ENCODE measurements at places on chromosomes 12 and 14.

DNA sequence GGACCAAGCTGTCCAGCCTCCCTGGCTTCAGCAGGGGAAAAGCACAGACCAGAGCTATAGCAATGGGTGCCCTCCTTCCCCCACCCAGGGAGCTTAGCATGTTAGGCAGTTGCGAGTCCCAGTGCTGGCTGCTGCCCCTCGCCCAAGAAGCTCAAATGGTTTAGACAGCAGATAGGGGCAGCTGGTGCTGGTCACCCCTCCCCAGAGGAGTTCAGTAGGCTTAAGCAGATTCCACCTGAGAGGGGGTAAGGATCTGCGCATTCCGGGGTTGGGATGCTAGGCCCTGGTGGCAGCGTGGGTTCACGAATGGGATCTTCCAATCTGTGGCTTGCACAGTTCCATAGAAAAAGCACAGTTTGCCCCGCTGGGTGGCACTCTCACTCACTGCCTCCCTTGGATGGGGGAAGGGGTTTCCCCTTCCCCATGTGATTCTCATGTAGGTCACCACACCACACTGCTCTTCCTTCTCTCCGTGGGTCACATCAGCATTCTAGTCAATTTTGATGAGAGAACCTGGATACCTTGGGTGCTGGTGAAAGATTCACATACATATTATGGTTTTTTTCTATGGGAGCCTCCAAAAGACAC is 665.6 kb downstream of the C12orf50 start:
- DNase-seq, result no peak

DNA sequence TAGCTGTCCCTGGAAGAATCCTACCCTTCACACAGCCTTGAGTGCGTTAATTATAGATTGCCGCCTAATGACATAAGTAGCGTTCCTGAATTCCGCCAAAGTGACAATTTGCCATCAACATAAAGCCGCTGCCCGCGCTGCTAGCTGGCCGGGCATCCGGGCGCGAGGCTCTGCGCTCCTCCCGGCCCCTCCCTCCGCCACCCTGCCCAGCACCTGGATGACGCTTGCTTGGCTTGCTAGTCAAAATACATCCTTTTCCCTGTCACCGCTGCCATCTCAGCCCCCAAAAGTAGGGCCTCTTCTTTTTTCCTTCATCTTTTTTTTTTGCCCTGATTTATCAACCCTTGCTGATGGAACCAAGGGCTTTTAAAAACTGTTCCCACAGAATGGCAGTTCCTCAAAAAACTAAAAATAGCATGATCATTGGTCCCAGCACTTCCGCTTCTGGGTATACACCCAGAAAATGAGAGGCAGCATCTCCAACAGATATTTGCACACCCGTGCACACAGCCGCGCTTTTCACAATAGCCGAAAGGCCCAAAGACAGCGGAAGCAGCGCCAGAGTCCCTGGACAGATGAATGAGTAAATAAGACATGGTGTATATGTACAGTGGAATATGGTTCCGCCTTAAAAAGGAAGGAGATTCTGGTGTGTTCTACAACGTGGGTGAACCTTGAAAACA is 235.2 kb downstream of the BCL11B start:
- DNase-seq, result no peak

DNA sequence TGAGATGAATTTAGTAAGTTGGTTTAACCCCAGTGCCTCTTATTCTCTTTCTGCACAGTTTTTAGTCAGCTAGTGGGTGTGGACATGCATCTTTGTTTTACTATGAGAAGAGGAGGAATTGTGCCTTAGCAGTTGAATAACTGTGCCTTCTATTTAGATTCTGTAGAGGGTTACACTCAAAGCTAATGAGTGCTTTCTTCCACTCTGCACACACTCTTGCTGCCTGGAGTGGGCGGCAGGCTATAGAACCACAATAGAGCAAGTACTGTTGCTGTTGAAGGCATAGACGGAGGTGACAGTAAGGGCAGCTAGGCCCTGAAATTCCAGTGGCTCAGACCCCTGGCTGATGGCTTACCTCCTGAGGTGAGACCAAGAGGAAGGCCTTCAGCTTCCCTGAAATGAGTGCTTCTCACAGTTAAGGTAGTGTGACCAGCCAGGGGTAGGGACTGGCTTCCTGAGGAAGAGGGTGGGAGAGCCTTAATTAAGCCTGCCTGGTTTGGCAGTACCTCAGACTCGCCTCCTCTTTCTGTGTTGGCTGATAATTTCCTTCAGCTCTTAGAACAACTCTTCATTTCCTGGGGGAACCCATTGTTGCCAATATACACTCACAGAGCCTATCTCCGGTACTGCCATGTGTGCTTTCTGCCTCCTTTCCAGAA is 24.7 kb downstream of the SUSD6 start:
- DNase-seq, result peak; percentile 31

GRCh38 chr12:132491761-132492378 is 1.9 kb downstream of the FBRSL1 start:
- no peak for DNase-seq

DNA sequence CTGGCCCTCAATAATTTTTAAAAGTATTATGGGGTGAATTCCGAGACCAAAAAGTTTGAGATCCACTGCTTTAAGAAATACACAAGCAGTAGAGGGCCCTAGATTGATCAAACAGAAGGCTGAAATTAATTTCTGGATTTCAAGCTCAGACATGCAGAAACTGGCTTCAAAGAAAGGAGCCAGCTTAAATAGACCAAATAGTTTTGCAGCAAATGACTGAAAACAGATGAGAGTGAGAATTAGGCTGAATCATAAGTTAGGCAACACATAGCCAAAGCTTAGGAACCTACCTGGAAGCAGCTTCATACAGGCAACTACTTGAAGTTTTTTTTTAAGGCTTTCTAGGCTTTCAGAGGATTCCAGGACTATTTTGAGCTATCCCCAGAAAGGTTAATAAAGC is 12.4 kb downstream of the ATF7 start:
- DNase-seq, result no peak

DNA sequence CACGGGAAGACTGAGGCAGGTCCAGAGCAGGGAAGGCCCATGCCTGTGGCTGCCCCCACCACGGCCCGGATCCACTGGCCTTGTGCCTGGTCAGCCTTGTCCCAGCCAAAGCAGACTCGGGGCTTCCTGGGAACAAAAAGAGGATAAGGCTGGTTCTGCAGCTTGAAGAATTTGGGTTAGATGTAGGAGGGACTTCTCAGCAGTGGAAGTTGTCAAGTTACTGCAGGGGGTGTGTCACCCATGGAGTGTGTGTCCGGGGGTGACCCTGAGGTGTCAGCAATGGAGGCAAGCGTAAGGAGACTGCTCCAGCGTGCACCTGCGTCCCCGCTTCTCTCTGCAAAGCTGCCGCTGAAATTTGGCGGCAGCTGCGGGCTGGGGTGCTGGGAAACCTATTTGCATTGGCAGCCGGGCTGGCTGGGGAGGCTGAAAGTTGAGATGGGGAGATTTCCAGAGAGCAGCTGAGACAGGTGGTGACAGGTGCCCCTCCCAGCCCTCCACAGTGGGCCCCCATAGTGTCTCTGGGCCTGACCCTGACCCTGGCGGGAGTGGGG is 12.5 kb upstream of the TNFAIP2 start:
- DNase-seq, result no peak

DNA sequence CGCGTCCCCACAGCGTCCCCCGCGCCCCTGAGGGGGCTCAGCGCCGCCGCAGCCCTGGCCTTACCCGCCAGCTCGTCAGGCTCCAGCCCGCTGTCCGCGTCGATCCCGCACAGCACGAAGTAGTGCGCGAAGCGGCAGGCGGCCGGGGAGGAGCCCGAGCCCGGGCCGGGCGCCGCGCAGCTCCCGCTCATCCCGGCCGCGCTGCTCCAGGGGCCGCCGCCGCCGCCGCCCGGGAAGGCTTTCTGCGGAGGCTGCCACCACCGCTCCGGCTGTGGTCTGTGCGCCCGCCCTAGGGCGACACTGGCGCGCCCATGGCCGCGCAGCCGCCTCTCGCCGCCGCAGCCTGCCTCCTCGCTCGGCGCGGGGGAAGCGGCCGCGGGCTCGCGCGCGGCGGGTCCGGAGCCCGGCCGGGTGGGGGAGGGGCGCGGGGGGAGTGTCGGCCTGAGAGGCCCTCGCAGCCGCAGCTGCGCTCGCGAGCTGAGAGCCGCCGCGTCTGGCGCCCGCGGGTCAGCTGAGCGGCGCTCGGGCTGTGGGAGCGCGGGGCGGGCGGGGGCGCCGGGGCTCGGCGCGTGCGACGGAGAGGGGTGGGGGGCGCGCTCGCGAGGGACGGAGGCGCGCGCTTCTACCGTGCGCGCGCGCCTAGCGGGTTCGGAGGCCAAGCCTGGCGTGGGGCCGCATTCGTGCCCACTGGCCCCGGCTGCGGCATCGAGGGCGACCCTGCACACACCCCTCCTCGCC is at the start of gene DENND5B:
Gene DENND5B, minus strand, starts transcription at position 495 of the 738 bp plus-strand sequence. Its CDS starts 304 bp downstream, at position 191.
- DNase-seq, result peak; percentile 20

- no peak for DNase-seq
These were observed 170.6 kb downstream of the CRADD start for GRCh38 chr12:93847517-93848474.

- no peak for DNase-seq
These were observed 316.1 kb upstream of the TBX3 start for GRCh38 chr12:115000038-115000437.

- no peak for DNase-seq
These were observed 693.4 kb downstream of the VRK1 start for GRCh38 chr14:97490521-97491070.

DNA sequence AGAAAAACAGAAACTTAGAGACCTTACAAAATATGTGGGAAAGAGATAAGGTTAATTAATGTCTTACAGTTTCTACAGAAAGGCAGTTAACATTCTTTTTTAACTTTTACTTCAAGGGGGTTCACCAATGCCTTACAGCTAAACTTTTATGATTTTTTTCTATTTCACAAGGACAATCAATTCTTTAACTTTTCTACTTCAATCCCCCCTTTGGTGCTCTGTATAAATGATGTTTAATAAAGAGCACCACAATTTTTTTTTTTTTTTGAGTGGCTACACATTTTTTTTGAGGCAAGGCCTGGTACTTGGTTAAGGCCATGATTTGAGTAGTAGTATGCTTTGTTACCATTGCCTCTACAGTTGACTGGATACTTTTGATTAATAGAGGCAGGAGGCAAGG is 279.6 kb downstream of the PRKD1 start:
- DNase-seq, result no peak

DNA sequence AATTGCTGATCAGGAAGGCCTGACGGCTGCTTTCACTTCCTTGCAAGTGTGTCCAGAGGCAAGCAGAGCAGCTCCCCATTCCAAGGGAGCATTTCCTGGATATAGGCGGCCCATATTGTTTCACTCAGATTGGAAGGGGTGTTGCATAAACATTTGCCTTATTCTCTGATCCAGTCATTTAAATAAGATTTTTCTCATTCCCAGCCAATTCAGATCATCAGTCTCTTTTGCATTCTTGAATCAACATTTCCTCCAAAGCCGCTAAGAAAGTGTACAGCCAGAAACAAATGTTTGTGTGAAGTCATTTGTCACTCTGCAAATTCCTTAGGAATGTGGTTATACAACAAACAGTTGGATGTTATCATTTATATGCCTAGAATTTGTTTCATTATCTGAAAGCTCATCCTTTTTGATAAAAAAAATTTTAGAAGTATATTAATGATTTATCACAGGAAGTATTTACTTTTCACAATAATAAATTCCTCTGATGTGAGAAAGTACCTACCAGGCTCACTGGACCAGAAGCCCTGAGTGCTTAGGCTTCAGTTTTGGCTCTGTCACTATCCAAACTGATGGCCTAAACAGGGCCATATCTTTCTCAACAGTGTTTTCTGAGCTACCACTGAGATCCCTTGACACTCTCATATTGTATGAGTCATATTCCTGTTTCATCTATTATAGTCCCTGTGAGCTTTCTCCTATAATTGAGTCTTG is 379.6 kb downstream of the CCDC91 start:
- DNase-seq, result no peak

DNA sequence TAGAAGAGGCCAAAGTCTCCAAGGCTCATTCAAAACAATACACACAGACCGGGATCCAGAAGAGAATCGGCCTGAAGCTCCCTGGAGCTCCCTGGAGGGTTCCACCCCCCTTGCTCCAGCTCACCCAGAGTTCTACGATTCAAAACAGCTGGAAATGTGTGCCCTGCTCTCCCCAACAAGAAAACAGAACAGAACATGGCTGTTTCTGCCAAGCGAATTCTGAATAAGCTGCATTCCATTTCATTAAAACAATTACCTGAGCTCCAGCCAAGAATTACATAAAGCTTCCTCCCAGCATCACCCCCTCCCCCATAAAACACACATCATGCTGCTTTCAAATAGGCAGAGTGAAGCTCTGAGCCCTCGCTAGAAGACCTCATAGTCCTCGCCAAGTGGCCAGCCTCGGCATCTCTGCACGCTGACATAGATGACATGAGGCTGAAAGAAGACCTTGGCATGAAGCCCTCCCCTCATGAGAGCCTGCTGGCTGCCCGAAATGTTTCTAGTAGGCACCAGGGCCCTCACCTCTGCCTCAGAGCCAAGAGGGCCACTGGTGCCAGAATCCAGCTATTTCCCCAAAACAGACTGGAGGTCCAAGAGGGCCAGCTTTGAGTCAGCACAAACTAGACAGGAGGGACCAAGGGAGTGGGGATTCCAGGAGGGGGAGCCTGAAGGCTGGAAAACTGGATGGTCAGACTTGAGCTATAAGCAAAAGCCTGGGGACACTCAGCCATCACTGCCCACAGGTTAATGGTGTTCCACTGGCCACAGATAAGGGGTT is 8.3 kb downstream of the PXN start:
- DNase-seq, result no peak

Data from stimulated activated CD4-positive, alpha-beta T cell treated with anti-CD3 and anti-CD28 coated beads, Interleukin-1b, Interleukin-23, amount 100 ng/mL, for 4 hours (primary cell).